WTC11 (cell line): ENCODE measurements at places on chromosomes 7 and 10.
A peak's percentile ranks its signal among the peaks of the same experiment; 100 is the strongest.

DNA sequence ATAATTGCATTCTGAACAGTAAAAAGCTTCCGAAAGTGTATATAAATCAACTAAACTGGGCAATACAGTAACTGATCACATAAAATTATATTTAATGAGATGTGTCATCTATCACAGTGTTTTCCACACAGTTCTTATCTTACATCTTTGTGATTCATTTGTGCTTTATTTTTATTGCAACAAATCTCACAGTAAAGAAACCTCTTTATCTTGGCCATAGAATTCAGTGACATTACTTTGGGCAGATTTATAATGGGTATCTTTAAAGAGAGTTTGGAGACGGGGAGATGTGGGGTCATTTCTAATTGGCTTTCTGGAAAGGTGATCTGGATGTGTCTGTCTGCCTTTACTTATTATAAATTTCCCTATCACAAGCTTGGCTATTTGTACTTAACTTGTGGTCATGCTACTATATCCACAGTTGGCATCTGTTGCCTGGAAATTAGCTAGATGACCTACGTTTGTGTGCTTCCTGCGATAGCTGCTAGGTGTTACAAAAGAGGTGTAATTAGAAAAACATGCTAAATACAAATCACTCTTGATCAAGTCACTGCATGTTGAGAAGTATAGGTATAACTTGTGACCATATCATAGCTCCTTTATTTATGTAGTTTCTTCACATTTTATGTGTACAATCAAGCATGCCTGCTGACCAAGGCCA is 123.8 kb downstream of the ARID5B start:
- DNase-seq = no peak

GRCh38 chr10:34360984-34361383 is 454.1 kb downstream of the PARD3 start:
- DNase-seq = no peak

- no peak for DNase-seq
Observed at GRCh38 chr7:132004529-132004928, 448.1 kb upstream of the PODXL start.

GRCh38 chr10:34760606-34761005 is 54.5 kb downstream of the PARD3 start:
- no peak for DNase-seq

- DNase-seq = no peak
Observed at GRCh38 chr7:25787336-25787735, 364.7 kb upstream of the NFE2L3 start.

DNA sequence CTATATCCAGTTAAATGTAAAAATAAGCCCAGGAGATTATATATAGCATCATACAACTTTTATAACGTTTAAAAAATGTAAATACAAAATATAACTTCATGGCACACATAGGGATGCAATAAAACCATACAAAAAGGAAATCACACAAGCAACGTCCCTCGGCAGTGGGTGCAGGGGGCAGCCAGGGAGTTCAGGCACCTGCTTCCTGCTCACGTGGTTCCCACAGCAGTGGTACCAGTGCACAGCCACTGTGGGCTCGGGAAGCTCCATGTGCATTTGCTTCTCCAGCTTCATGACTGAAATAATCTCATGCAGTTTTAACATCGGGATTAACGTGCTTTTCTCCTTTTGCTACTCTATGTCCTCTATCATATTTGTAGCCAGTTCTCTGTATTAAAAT is 255.5 kb upstream of the CXCL12 start:
- no peak for DNase-seq

GRCh38 chr10:100625816-100626215 is 90.1 kb downstream of the HIF1AN start:
- peak; percentile 38 for DNase-seq

- no peak for DNase-seq
Observed at GRCh38 chr7:157703131-157703530, 366.3 kb downstream of the DNAJB6 start.

DNA sequence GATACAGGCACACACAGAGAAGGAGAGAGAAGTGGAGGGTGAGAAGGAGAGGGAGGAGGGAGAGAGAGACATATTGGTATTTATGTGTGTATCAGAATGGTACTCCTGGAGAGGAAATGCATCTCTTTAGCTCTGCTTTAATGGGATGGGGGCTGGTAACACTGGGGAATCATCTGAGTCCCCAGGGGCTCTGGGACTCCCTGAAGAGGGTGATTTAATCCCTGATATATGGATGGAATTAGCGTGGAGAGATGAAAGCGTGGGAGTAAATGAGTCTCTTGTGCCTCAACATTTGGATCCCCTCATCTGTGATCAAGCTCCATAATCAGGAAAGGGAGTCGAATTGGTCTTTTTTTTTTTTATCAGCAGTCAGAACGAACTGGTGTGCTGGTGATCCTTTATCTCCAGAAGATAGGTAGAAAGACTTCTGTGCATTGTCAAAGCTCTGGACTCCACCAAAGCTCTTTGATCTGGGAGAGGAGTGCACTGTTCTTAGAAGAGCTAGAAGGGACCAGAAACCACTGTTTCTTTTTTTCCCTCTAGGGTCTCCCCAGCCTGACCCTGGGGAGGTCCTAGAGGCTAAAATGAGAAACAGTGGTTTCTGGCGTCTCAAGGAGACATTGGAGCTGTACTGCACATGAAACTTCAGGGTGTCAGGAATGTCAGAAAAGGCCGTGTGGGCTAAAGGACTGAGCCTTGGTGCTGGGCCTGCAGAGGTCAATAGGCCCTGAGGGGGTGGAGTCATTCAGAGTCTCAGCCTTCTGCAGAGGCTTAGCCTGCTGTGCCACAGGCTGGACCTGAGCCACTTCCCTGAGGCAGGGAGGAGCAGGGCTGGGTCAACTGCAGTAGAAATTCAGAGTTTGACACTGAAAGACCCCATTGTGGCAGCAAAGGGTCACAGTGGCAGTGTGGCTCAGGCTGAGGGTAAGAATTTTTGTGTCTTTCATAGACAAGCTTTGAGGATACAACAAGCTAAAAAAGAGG is 234.4 kb upstream of the SLC26A5 start:
- peak; percentile 12 for DNase-seq

GRCh38 chr10:110437351-110437605 is 60.4 kb upstream of the DUSP5 start:
- DNase-seq = no peak

DNA sequence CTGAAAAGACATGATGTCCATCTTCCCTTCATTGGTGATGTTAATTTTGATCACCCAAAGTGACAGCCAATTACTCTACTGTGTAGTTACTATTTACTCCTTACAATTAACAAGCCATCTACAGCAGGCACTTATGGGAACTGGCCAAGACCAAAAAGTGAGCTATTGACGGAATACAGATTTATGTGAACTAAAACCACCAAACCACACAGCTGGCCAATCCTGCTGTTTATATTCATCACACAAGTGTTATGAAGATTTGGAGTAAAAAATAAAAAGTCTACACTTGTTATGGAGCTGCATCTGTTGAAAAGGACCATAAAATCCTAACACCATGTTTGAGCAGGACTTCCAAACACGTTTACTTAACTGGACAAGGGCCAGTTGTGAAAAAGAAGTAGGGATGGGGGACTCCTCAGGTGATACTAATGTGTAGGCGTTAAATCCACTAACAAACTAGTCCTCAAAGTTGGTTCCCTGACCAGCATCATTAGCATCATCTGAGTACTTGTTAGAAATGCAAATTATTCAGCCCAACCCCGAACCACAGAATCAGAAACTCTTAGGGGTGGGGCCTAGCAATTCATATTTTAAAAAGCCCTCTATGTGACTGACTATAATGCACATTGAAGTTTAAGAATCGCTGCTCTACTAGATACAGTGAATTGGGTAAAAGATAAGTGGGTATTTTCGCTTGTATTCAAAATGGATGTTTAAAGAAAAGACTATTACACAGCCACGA is 11.6 kb downstream of the MCMBP start:
- DNase-seq = no peak

DNA sequence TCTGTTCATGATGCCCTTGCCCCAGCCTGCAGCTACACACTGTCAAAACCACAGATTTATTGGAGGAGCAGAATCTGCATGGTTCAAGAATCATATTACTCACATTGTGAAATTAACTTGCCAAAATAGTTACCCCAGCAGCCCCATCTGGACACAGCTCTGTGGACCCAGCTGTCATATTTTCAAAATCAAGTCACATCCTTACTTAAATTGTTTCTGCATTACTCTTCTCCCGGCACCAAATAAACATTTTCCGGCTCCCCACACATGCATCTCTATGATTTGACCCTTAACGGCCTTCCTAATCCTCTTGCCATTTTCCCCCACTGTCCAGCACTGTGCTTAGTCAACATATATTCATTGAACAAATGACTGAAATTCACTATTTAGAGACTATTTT is 43.8 kb upstream of the GPR26 start:
- DNase-seq = no peak

DNA sequence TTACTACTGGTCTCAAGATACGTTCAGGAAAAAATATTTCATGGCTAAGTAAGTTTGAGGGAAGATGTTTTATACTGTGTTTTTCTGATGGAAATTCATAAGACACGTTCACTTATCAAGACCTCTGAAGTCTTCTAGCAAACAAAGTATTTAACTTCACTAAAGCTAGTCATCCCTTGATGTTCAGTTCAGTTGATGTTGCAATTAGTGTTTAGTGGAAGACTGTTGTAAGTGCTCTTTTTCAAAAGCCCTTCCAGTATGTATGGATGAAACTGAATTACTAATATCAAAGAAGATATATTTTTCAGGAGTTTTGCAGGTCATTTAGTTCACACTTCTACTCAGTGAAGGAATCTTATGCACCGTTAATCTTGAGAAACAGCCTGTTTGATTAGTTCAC is 25.1 kb downstream of the CUL1 start:
- no peak for DNase-seq

GRCh38 chr7:45626441-45627430 is 52.6 kb downstream of the ADCY1 start:
- no peak for DNase-seq

DNA sequence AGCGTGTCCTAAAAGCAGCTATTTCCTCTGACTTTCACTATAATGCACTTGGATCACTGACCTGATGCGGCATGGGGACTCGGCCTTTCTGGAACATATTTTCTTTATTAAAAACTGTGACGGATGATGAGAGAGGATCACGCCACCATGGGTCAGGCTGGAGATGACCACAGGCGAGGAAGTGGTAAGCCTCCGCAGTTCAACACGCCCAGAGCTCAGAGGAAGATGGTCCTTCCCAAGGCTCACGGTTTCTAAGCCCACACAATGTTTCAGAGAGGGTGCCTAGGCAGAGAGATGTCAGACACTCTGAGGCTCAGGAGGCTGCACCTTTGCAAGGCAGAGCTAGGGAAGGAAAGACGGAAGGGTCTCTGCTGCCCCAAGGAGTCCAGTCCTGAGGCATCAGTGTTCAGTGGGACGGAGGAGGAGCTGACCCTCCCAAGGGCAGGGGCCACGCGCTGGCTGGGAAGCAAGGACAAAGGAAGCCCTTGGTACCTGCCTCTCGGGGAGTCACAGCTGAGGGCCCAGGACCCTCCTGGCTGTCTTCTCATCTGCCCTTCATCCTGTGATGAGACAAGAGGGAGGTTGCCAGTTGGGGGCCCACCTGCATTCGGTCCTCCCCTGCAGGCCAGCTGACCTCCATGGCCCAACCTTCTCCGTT is 9.5 kb downstream of the CHST15 start:
- no peak for DNase-seq

GRCh38 chr7:36600314-36600682 is 124.0 kb downstream of the AOAH start:
- DNase-seq = no peak

DNA sequence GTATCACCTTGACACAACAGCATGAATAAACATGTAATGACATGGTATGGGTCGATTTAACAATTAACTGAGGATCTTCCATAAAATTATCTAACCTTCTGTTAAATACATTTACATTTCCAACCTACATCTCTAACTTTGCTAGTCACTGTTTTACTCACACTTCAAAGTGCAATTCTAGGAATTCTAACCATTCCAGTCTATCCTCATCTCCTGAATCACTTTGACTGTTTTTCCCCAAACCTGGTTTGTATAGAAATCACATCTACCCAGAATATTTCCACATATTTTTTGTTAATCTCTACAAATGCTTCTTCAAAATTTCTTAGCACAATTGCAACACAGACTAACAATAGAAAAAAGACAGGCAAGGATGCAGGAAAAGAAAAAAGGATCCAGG is 6.2 kb downstream of the ABI1 start:
- no peak for DNase-seq

- DNase-seq = no peak
Observed at GRCh38 chr7:139708541-139708940, 69.3 kb downstream of the HIPK2 start.

DNA sequence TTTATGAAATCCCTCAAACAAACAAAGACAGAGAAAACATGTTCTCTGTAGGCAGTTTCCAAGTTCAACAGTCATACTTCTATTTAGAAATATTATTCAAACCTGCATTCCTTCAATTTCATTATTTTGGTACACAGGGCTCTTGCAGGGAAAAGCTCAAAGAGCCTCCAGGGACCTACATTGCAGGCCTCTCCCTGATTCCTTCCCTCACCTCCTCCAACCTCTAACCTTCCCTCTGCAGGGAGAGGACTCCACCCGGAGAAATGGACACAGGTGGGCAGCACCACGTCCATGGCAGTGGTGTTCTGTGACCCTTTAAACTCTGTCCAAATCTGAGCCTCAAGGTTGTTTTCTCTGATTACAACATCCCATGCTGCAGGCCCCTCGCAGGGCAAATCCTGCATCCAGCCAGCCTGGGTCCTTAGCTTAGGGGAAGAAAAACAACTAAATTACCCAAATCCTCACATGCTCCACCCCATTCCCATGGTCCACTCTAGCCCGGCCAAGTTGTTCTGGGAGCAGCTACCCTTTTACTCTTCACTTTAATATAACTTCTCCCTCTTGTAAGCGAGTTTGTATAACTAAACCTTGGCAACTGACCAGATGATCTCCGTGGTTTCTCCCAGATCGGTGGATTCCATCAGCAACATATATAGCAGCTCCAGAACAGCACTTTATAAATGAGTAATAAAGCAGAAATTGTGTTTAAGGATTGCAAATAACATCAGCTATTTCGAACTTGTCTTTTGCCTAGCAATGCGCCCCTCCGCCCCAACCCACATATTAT is 129.8 kb downstream of the CUBN start:
- DNase-seq = no peak

DNA sequence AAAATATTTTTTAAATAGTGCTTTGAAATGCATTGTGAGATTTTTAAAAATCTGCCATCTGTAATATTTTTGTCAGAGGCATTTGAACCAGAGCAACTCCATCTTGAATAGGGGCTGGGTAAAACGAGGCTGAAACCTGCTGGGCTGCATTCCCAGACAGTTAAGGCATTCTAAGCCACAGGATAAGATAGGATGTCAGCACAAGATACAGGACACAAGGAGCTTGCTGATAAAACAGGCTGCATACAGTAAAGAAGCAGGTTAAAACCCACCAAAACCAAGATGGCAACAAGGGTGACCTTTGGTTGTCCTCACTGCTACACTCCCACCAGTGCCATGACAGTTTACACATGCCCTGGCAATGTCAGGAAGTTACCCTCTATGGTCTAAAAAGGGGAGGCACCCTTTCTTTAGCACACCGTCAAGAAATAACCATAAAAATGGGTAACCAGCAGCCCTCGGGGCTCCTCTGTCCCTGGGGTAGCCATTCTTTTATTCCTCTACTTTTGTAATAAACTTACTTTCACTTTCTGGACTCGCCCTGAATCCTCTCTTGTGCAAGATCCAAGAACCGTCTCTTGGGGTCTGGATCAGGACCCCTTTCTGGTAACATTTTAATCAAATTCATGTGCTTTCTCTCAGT is 273.7 kb downstream of the SEMA3D start:
- DNase-seq = peak; percentile 31

- DNase-seq = no peak
Observed at GRCh38 chr10:90180886-90181691, 479.7 kb downstream of the KIF20B start.
